GM10248 (cell line): ENCODE measurements at places on chromosomes 6 and 20.

DNA sequence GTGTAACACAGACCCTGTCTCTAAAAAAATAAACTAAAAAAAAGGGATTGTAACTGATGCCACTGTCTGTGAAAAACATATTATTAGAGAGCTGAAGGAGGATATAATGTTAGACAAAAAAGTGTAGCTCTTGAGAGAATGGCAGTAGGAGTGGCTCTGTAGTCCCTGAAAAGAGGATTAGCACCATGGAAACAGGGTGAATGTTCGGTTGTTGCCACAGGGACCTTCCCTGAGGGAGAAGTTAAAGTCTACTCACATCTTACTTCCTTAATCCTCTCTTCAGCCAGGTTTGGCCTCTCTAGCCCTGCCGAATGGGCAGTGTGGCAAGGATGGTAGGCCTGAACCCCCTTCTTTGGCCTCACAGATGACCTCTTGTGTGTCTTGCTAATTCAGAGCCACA, 12.1 kb downstream of the SCAND1 start:
- no peak for DNase-seq

DNA sequence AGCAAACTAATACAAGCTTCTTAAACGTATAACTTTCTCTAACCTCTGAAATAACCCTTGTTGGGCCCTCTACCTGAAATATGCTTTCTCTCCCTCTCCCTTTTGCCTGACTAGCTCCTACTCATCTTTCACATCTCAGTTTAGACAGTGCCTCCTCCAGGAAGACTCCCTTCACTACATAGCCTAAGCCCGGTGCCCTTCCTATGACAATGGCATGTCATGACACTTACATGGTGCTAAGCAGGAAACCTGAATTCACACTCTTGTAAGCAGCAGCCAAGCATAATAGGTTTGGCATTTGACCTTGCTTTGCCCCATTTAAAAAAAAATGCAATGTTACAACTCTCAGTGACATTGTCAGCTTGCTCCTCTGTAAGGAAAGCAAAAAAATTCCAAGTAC, 33.1 kb upstream of the FBXL4 start:
- no peak for DNase-seq

- DNase-seq, result no peak
These were observed 33.3 kb upstream of the ECHDC1 start for GRCh38 chr6:127376685-127377084.

- DNase-seq, result no peak
These were observed 191.7 kb upstream of the HSF2 start for GRCh38 chr6:122207794-122208193.

DNA sequence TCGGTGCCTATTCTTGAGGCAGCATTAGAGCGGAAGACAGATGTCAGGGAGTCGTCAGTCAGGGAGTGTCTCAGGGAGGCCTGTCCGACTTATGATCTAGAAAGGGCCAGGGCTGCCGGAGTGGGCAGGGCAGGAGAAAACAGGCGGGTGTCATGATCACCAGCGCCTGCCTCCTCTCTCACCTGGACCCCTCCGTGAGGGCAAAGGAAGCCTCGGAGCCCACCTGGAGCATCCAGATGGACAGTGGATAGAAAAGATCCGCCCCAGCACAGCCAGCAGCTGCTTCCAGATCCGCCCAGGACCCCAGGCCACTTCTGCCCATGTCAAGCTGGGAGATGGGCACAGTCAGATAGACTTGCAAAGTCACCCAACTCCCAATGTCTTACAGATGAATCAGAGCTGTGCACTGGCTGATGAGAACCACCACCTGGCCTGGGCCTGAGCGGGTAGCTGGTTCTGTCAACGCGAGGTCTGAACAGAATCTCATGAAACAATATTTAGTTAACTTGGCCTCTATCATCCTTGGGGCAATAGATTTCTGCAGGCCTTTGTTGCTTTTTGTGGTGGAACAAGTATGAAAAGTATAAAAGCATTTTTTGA, 22.2 kb downstream of the PSMG4 start:
- no peak for DNase-seq

DNA sequence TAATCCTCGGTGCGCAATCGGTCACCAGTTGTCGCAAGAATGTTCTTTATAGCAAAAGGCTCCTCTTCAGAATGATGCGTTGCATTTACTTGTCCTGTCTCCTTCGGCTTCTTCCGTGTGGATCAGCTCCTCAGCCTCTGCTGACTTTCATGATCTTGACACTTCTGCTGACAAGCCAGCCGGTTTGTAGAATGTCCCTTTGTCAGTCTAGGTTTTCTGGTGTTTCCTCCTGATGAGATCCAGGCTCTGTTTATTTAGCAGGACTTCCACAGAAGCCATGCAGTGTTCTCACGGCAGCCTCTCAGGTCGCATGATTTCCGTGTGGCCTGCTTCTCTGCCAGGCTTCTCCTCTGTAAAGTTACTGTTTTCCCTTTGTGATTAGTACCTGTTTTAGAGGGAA, 66.9 kb downstream of the STX11 start:
- DNase-seq, result no peak

GRCh38 chr20:38126932-38127621, 38.0 kb downstream of the TGM2 start:
- DNase-seq, result no peak

DNA sequence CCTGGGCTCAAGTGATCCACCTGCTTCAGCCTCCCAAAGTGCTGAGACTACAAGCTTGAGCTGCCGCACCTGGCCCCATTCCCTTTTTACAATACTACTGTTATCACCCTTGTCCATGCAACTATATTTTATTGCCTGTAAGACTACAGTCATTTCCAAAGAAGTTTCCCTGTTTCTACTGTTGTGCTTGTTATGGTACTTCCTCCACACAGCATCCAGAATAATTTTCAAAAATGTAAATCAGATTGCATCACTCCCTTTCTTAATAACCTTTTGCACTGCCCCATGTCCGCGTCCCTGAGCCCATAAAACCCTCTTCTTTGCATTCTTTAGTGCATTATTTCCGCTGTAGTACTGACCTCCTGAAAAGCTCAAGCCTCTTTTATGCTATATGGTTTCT, 128.9 kb upstream of the AKIRIN2 start:
- no peak for DNase-seq

DNA sequence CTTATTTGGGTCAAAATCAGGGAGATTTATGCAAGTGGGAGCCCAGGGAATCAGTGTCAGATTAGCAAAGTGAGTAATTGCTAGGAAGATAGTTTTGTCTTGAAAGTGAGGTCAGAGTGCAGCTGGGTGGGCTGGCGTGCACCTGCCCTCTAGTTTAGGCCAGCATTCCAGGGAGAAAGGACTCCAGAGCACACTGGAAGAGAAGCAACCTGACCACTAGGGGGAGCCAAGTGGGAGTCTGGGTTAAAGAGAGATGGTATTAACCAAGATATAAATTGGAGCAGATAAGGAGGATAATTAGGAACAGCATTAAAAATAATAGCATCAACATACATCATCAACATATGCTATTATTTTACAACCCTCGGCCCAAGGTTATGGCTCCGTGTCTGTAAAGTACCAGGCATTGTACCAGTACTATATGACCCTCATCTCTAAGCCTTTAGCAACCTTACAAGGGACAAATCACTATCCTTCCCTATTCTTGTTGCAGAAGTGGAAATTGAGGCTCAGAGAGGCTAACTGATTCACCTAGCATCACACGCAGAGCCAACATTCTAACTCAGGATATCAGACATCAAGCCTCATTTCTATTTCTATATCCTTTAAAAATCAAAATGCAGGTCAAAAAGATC, 57.8 kb downstream of the SLC2A10 start:
- peak; percentile 39 for DNase-seq
